ENCODE measurements at places on chromosomes 5 and 9. TPM values are rescaled to one million over a fixed set of nuclear protein-coding genes. Genes with fewer than 3 reads are reported as not detected.

DNA sequence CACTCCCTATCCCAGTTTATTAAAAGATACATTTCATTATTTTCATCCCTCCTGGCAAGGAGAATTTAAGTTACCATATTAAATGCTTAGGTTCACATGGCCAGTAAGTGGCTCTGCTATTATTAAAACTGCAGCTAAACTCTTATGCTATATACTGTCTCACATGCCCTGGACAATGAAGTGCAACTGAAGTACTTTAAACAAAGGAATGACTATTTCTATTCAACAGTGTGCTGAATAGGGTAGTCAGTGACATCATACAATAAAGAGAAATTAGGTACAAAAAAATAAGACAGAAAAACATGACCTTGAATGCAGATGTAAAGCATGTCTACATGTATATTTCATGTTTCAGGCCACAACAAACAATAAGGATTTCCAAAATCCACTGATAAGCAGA, 282.6 kb upstream of the SMC2 start:
- no peaks in the 10 kb centered on the region for H3K27me3 ChIP-seq
- H3K4me1 ChIP-seq, result no peaks in the 10 kb centered on the region
- DNase-seq, result no peak

- no peak for DNase-seq
- no peaks in the 10 kb centered on the region for H3K27me3 ChIP-seq
- no peak overlapping the region for H3K4me3 ChIP-seq
- H3K4me1 ChIP-seq, result peaks cover 8% of the 10 kb centered on the region
- peak overlapping the region; percentile 9 for H3K27ac ChIP-seq
- no peaks in the 10 kb centered on the region for H3K36me3 ChIP-seq
Measured at GRCh38 chr5:132270335-132270665, 12.8 kb downstream of the PDLIM4 start.

DNA sequence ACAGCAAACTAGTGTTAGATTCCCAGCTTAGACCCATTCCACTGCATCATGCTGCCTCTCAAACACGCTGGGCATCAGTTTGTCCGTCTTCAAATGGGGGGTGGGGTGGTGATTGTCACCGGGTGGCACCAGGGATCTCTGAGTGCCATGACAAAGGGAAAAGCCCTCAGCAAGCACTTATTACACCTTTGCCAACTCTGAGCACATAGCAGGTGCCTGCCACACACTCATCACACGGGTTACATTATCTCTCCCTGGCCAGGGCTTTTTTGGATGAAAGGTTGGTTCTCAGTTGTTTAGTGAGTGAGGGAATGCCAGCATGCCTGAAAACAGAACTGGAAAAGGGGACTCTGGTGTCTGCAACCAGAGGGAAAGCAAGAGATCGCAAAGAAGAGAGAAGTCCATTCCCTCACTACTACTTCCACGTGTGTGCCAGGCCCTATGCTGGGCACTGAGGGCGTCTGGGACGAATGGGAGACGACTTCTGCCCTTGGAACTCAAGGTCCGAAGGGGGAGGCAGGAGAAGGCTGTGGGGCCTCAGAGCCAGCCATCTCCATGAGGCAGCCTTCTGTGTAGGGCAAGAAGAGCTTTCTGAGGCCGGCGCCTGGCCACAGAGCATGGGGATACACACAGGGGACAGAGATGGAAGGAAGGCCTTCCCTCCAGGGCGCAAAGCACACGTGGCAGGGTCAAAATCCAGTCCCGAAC, 48.9 kb downstream of the PAX5 start:
- DNase-seq, result no peak
- H3K36me3 ChIP-seq, result no peaks in the 10 kb centered on the region
- no peak overlapping the region for H3K27ac ChIP-seq
- no peak overlapping the region for H3K4me3 ChIP-seq
- H3K4me1 ChIP-seq, result no peaks in the 10 kb centered on the region

DNA sequence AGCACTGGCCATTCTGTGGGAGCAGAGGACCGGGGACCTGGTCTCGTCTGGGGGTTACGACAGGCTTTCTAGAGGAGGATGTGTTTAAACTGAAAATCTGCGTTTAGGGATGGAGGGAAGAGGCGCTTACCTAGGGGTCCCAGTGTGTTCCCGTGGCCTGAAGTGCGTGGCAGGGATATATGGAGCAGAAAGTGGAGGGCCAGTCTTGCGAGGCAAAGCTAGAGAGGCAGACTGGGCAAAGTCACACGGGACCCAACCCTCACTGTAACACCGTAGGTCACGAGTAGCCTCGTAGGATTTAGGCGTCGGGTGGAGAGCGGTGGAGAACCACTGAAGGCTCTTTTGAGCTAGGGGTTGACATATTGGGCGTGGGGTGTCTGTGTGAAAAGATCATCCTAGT, 32.8 kb upstream of the POMT1 start:
- H3K36me3 ChIP-seq, result no peaks in the 10 kb centered on the region
- no peak overlapping the region for H3K4me3 ChIP-seq
- H3K27ac ChIP-seq, result no peak overlapping the region
- no peak for DNase-seq
- H3K27me3 ChIP-seq, result no peaks in the 10 kb centered on the region
- H3K4me1 ChIP-seq, result no peaks in the 10 kb centered on the region

DNA sequence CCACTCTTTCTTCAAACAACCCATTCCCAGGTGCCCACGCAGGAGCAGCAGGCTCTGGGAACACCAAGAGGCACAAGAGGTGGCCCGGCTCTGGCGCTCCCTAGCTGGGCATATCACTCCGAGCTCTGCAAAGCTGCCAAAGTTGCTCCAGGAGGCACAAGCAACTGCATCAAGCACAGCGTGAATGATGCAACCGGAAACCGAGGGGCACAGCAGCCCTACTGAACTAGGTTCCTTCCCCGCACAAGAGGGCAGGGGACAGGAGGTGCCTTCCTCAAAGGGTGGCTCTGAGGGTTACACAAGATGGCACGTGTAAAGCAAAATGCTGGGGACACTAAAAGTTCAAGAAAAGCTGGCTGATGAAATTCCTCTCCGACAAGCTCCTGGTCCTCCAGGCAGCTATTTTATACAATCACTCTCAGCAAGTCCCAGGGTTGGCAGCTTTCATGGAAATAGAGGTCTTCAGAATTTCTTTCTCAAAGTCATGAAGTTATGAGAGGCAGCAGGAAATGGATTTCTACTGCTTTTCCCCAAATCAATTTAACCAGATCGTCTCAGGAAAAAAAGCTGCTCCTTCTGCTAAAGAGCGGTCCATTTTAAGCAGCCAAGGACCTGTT, 22.9 kb downstream of the PSMB7 start:
- no peak for DNase-seq
- H3K36me3 ChIP-seq, result no peaks in the 10 kb centered on the region
- no peaks in the 10 kb centered on the region for H3K27me3 ChIP-seq
- peaks cover 6% of the 10 kb centered on the region for H3K4me1 ChIP-seq
- H3K27ac ChIP-seq, result no peak overlapping the region

DNA sequence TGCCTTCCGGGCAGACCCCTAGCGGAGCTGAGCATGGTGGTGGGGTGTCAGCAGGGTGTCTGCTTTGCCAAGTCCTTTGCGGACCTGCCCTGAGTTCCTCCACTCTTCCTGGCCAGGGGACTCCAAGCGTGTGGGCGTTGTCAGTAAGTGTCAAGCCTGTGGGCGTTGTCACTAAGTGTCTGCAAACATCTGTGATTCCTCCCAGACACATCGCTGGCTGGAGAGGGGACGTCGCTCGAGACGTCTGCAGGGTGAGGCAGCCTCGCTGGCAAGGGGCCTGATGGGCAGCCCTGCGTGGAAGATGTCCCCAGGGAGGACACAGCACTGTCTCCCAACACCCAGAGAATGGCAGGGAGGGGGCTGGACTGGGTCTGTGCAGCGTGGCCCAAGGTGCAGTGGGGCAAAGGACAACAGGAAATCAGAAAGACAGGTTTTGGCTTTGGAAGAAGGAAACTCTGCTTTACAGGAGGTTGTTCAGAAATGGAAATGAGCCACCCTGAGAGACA, 28.8 kb downstream of the ADAMTSL2 start:
- DNase-seq, result peak; percentile 54
- H3K4me3 ChIP-seq, result no peak overlapping the region
- peaks cover 6% of the 10 kb centered on the region for H3K4me1 ChIP-seq

GRCh38 chr5:15522187-15522520, 22.2 kb downstream of the FBXL7 start:
- H3K27ac ChIP-seq, result no peak overlapping the region
- H3K27me3 ChIP-seq, result no peaks in the 10 kb centered on the region
- H3K36me3 ChIP-seq, result no peaks in the 10 kb centered on the region
- H3K4me1 ChIP-seq, result peaks cover 5% of the 10 kb centered on the region
- no peak overlapping the region for H3K4me3 ChIP-seq

GALNT12 gene
- 0.29 TPM for total RNA-seq

CKMT2 gene
- 11.7 TPM for total RNA-seq

Measured in uterus (tissue), 4 donors.